Smooth muscle cell of the brain vasculature (primary cell): ENCODE measurements at places on chromosomes 6 and 20.

GRCh38 chr6:17392978-17393891, at the start of gene CAP2:
Gene CAP2 (plus strand): TSS chr6:17393595. CDS start chr6:17421556, 27,961 bp downstream.
- no peak for DNase-seq

DNA sequence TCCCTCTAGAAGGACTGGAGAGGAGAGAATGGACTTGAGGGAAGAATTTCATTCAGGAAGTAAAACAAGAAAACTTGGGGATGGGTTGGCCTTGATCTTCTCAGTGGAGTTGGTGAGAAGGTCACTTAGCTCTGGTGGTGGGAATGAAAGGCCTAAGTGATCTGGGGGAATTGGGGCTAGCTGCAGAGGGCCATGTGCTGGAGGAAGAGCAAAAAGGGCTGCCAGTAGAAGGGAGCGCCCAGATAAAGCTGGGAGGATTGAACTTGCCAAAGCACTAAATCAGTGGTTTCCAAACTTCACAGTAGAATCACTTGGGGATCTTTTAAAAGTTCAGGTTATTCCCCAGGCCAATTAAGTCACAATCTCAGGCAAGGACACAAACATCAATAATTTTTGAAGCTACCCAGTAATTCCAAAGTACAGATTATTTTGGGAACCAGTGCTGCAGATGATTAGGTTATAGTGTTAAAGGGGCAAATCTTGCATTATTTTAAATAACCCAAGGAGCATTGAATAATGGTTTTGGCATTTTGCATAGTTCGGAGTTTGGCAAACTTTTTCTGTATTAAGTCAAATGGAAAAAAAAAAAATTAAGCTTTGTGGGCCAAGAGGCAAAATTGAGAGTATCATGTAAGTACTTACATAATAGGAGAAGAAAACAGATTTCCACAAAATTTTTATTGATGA, 36.5 kb upstream of the RFPL4B start:
- no peak for DNase-seq

GRCh38 chr20:38728911-38729642, 4.8 kb downstream of the SLC32A1 start:
- DNase-seq: no peak

DNA sequence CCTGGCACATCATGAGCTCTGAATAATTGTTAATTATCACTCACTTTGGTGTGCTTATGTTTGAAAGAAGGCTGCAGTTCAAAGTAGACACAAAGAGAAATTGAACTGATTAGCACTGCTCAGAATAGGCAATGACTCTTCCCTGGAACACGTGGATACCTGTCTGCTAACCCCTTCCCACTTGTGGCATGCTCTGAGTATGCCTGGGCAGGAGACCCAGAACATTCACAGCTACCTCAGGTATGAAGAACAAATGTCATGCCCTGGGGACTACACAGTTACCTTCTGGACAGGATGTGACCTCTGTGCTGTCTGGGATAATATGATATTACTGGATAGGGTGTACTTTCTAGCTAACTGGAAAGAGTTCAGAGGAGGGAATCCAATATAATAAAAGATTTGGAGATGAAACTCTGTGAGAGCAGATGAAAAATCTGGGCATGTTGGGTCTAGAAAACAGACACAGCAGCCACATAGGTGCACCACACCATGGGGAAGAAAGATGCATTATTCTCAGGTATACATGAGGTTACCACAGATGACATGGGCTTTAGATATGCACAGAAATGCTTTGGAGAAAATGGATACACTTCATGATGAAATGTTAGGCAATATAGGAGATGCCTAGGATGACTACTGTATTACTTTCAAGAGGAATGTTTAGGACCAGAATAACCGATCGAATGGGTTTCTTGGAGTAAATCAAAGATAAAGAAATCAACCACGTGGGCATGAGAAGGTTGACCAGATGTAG, 324.2 kb upstream of the PREP start:
- DNase-seq: no peak

DNA sequence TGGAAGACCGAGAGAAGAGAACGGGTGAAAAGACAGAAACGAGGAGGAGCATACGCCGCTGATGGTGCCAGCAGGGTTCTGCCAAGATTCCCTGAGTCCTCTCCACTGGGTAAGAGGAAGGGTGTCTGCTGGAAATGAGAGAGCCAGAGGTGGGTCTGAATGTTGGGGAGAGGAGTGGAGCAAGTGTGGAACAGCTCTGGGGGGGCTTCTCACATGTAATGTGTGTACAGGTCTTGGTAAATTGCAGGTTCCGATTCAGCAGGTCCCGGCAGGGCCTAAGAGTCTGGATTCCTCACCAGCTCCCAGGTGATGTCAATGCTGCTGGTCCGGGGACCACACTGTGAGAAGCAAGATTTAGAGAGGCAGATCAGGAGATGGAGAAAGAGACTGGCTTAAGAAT, 1.5 kb upstream of the EBF4 start:
- no peak for DNase-seq

- DNase-seq: no peak
Measured at GRCh38 chr6:27940766-27941165, 16.3 kb upstream of the OR2B6 start.

GRCh38 chr20:40948465-40949267, 80.0 kb upstream of the TOP1 start:
- no peak for DNase-seq
